Activated CD4-positive, alpha-beta T cell treated with anti-CD3 and anti-CD28 coated beads, Interleukin-2, amount 10 ng/mL, durations not matched to agents 24 days and 14 days (primary cell): ENCODE measurements at places on chromosomes 2 and 18.

- DNase-seq, result no peak
Observed at GRCh38 chr18:44715842-44716241, 35.2 kb downstream of the SETBP1 start.

DNA sequence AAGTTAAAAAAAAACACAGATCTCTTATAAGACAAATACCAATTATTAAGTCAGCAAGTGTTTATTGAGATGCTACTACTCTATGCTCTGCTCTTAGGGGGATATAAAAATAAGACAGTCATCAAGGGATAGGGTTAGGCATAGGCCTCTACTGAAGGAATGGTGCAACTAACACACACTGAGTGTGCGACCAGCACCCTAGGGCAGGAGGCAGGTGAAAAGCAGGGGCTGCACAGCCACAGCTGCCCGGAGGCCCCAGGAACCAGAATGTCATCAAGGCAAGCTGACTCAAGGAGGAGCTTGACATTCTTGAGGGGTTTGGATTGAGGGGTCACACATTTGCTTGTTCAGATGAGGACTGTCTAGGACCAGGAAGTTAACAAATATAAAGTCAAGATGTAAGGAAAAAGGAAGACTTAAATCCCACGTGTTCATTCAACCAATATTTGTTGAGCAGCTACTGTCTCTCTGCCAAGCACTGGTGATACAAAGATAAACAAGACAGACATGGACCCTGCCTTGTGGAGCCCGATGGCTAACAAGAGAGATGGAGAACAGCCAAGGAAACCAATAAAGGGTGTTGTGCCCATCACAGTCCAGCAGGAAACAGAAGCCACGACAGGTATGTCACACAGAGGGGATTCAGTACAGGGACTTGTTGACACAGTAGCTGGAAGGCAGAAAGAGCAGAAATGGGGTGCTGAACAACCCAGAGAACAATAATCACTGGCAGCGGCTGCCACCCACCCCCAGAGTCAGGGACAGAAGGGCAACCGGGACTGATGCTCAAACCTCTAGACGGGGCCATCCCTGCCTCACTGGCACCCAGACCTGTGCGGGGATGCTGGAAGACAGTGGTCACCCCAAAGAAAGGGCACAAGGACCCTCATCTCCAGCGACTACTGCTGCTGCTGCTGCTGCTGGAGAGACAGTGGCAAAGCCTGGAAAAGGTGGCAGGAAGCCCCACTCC lies 45.8 kb upstream of the MAL start:
- DNase-seq, result no peak

- no peak for DNase-seq
Observed at GRCh38 chr2:179594268-179595112, 266.9 kb downstream of the ZNF385B start.

GRCh38 chr18:3261373-3262233 lies at the start of gene MYL12B:
TSS of gene MYL12B (plus strand) at chr18:3262133. CDS start at chr18:3272899, 10,766 bp downstream.
- DNase-seq, result peak; percentile 94

- no peak for DNase-seq
Observed at GRCh38 chr2:36812196-36812595, 115.7 kb downstream of the VIT start.

GRCh38 chr2:172673056-172673683 lies 62.5 kb upstream of the RAPGEF4 start:
- DNase-seq, result no peak

GRCh38 chr2:200742426-200742825 lies 69.3 kb upstream of the BZW1 start:
- DNase-seq, result no peak

- DNase-seq, result no peak
Observed at GRCh38 chr2:239529313-239530015, 128.6 kb upstream of the HDAC4 start.

- DNase-seq, result no peak
Observed at GRCh38 chr2:206482123-206482522, 38.8 kb downstream of the ADAM23 start.

- DNase-seq, result peak; percentile 77
Observed at GRCh38 chr2:48343571-48344440, 186.1 kb upstream of the STON1 start.

DNA sequence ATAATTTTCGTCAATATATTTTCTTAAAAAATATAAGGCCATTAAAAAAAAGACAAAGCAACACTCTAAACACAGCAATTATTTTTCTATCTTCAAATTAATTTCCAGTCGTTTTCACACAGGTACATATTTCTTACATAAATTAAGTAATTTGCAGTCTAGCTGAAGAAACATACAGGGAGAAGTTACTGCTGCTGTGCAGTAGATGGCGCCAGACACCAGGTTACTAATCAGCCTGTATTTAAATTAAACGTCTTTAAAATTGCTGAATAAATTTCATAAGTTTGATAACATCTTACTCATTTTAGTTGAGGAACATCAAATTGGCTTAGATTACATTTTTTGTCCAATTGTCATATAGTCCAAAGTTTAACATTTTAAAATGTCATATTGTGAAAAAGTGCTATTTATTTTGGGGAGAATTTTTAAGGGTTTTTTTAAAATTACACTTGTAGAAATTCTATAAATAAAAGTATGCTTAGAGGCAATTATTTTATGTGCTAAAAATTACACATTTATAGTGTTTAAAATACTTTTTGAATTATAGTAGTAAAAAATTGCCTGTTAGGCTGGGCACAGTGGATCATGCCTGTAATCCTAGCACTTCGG lies 88.4 kb downstream of the PMAIP1 start:
- peak; percentile 75 for DNase-seq

DNA sequence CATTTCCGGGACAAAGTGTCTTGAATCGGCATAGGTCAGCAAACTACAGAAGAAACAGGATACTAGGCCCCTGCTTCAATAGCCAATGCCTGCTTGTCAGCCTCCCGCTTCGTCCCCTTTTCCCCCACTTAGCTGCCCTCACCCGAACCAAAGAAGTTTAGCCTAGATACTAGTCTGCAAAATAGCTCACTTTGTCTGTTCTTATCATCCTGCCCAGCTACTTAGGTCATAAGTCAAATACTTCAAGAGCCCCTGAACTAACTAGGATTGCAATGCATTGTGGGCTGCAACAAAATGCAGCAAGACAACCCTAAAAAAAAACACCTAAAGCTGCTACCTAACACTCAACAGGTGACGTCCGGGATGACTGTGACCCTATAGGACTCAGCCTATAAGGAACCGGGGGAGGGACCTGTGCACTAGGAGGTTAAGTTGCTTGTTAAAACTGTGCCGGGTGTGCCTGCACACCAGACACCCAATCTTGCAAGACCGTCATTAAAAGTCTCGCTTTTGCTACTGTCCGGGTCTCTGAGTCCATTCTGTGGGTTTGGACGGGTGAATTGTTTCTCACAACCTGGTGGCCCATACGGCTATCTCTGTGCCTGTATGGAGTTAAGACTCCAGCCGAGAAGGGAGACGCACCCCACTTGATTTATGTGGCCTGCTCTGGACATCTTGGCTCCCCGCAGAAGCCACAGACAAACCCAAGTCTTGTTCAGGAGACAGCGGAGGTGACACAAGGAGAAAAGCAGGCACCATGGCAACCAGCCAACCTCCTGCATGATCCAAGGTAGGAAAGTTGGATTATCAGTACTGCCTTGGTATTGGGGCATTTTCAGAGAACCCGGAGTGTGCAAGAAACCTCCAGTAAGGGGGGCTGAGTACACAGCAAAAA lies 105.9 kb downstream of the HIBCH start:
- DNase-seq, result no peak

DNA sequence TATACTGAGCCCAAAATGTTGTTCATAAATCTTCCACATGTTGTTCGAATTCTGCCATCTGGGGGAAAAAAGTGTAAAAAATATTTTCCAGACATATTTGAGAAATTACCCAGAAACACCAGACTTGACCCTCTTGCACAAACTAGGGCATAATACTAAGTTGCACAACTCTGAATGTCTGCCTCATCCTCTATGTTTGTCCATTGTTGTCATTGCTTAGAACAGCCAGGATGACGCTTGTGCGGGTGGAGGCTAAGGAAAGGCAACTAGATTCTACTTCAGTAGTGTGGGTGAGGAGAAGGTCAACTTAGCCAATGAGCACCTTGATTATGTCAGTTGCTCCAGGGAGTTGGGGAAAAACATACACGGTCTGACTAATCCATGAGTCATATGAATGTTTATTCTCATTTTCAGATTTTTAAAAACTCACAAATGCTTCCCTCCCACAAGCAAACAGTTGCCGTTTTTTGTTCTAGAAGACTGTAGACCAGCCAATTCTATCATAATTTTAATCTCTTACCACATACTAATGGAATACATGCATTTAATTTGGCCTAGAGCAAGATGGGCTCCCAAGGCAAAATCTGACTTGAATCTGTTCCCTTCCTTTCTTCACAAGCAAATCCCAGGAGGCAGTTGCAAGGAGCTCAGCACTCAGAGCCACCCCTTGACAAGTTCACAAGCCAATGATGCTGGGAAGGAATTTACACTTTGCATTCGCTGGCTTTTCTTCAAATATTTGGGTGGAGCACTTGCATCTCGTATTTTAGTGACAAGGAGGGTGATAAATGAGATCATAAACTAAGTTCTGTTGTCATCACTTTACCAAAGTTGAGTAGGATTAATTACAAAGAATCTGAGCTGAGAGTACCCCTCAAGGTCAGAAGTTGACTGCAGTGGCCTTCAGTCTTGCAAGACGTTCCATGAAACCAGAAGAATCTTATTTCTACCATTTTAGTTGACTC lies 163.2 kb upstream of the TWIST2 start:
- peak; percentile 58 for DNase-seq

- DNase-seq, result peak; percentile 78
Observed at GRCh38 chr2:86807468-86808275, 17.0 kb upstream of the CD8A start.

DNA sequence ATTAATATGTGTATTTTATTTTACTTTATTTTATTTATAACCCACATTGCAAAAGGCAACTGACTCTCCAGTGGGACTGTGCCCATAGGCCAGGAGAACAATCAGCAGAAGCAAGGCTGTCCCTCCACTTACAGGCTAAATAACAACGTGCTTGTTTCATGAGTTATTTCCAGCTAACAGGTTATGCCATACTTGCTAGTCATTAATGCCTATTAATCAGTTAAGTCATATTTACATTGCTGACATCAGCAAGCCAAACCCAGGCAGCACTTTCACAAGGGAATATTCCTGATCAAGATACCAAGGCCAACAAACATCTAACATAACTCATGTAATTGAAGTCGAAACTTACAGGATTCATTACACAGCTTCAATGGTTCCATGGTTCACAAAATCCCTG lies 92.1 kb downstream of the EN1 start:
- no peak for DNase-seq

- DNase-seq, result no peak
Observed at GRCh38 chr2:190663839-190664238, 15.0 kb downstream of the NAB1 start.

DNA sequence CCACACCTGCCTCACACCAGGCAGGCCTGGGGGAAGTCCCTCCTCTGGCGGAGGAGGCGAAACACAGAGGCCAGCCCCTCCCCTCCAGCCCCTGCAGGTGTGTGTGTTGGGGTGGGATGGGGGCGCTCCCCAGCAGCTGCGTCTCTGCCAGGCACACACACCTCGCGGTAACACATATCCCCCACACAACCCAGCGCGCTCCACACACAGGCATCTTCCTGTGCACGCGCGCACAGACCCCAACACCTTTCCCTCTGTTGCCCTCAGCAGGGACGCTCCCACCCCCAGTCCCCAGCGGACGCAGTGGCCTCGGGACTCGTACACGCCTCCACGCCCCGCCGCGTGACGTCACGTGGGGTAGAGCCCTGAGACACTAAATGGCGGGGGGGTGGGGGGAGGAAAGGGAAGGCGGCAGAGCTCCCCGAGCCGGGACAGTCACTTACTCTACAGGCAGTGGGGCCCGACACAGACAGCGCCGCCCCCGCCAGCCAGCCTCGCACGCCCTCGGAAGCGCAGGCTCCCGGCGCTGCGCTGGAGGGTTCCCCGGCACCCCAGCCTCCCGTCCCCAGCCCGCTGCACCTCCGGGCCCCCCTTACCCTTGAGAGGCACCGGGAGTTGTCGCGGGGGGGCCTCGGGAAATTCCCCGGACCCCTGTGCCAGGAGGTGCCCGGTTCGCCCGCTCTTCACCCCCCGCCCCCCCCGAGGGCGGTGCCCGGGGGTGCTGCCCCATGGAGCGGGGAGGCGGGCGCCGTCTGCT lies at the start of gene WNT10A:
TSS of gene WNT10A (plus strand) at position 751 of the 757 bp plus-strand sequence. CDS start 144 bp downstream, outside the sequence.
- peak; percentile 83 for DNase-seq

- DNase-seq, result no peak
Observed at GRCh38 chr2:19138264-19138825, 220.1 kb downstream of the OSR1 start.

DNA sequence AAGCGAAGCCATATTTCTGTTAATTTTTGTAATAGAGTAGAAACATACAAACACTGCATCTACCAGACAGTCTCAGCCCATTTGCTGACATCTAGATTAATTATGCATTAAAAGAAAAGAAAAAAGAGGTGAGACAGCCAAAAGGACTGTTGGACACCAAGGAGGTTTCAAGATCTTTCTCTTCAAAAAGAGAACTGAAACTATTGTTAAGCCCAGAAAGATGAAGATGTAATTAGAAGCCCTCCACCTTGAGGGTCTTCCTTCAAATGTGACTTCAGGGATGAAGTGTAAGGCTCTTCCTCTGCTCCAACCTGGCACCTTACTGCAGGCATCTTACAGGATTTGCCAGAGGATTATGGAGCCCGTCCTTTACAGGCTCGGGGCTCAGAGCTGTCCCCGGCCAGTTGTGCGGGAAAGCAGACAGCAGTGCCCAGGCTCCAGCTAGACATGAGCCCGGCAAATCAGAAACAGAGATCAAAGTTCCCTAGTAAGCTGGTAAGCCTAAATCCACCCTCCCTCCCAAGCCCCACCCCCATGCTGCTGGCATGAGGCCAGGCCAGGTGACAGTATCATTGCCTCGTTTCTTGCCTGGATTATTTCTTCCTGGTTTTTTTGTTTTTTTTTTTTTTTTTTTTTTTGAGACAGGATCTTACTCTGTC lies 38.9 kb downstream of the ADI1 start:
- no peak for DNase-seq

DNA sequence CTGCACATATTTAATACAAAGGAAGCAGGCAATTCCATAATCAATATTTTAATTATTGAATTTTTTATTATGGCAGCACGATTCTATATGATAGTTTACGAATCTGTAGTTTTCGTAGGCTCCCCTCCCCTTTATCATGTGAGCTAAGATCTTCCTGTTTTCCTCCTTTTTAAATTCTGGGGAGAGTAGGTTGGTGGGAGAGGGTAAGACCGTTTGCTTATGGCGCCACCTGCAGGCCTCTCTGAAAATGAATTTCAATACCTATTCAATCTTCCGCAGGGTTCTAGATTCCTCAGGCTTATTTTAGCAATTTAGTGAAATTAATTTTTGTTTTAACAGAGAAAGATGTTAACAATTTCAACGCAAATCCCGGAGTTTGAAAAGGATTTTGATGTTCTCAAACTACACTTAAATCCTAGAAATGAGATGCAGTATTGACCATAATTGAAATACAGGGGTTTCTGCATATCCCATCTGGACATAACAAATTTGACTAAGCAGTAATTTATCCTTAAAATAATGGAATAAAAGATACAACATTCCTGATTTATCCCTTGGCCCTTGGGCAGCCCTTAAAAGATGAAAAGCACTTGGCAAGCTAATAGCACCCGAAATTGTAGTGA lies 12.8 kb upstream of the GBX2 start:
- DNase-seq, result peak; percentile 76

GRCh38 chr2:142170847-142171246 lies 40.0 kb upstream of the LRP1B start:
- no peak for DNase-seq

GRCh38 chr2:130806370-130806769 lies 30.3 kb upstream of the ARHGEF4 start:
- DNase-seq, result no peak
